T-helper 9 cell (primary cell): ENCODE measurements at places on chromosomes 4 and X.

DNA sequence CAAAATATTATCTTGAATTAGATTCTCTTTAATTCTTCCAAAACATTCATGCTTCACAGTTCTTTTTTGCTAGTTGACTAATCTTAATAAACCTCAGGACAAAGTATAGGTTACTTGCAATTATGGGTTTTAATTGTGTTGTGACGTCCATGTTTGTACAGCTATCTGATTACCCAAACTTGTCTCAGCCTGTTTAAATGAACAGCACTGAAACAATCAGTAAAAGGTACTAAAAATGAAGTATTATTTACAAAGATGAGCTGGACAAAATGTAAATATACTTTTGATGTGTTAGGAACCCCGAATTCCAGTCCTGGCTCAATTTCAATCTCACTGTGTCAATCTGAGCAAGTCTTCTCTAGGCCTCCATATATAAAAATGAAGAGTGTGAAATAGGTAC, 57.4 kb upstream of the SLC6A14 start:
- no peak for DNase-seq

GRCh38 chr4:80042821-80043220, 30.2 kb downstream of the ANTXR2 start:
- DNase-seq = no peak

DNA sequence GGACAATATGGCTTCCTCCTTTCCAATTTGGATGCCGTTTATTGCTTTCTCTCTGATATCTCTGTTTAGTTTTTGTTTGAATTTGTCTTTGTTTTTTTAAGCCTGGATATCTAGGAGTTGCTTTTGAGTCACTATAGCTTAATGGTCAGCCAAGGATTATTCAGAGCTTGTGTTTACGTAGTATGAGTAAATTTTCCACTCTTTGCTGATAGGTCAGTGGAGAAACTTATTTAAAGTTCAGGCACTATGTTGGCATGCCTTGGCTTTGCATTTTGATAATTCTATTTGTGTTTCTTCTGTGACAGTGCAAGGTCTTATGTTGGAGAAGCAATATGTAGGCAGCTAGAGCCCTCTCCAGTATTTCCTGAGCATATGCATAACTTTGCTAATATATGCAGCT, 315.2 kb downstream of the GRID2 start:
- no peak for DNase-seq

- DNase-seq = no peak
These were observed 54.5 kb downstream of the ANXA5 start for GRCh38 chr4:121642292-121642691.

GRCh38 chrX:55452833-55453124, 852 bp downstream of the MAGEH1 start:
- DNase-seq = no peak

GRCh38 chr4:26987191-26987590, 126.5 kb downstream of the STIM2 start:
- no peak for DNase-seq

- DNase-seq = no peak
These were observed 33.9 kb upstream of the BMP2K start for GRCh38 chr4:78742300-78742699.

- no peak for DNase-seq
These were observed 20.3 kb upstream of the SMPX start for GRCh38 chrX:21778236-21778635.

- no peak for DNase-seq
These were observed 20.7 kb downstream of the AFAP1 start for GRCh38 chr4:7918981-7919380.

GRCh38 chrX:136643243-136643642, 4.7 kb upstream of the CD40LG start:
- DNase-seq = no peak

GRCh38 chr4:83748711-83749110, 212.8 kb downstream of the GPAT3 start:
- no peak for DNase-seq
